ENCODE measurements at places on chromosomes 2 and 18.

GRCh38 chr18:61820882-61821281, 71.9 kb downstream of the RNF152 start:
- no peak for DNase-seq

GRCh38 chr2:109239720-109240119, 110.7 kb downstream of the SH3RF3 start:
- DNase-seq: no peak

GRCh38 chr2:101756266-101756665, 58.8 kb downstream of the MAP4K4 start:
- no peak for DNase-seq

DNA sequence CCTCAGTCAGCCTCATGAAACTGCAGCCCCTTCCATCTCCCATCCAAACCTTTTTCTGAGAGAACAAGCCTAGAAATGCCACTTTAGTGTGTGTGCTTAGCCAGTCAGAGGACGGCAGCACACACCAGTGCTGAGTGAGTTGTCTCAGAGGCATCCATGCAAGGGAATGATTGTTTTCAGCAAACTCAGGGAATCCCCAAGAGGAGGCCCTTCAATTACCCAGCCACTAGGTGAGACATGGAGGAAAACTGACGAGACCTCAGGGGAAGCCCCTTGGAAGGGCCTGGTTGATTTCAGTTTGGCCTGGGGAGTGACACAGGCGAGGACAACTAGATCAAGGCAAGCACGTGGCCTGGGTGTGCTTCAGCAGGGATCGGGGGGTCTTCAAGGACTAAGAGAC, 49.7 kb downstream of the APOB start:
- no peak for DNase-seq

DNA sequence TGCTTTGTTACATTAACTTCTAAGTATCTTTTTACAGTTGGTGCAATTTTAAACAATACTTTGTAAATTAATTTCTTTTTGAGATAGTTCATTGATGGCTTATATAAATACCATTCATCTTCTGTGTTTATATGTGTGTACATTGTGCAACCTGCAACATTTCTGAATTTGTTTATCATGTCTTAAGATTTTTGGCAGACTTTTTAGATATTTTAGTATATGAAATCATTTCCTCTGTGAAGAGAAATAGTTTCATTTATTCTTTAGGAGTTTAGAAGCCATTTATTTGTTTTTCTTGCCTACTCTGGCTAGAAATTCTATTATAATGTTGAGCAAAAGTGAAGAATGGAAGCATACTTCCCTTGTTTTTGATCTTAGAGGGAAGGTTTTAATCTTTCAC, 337.8 kb upstream of the DSEL start:
- DNase-seq: no peak

DNA sequence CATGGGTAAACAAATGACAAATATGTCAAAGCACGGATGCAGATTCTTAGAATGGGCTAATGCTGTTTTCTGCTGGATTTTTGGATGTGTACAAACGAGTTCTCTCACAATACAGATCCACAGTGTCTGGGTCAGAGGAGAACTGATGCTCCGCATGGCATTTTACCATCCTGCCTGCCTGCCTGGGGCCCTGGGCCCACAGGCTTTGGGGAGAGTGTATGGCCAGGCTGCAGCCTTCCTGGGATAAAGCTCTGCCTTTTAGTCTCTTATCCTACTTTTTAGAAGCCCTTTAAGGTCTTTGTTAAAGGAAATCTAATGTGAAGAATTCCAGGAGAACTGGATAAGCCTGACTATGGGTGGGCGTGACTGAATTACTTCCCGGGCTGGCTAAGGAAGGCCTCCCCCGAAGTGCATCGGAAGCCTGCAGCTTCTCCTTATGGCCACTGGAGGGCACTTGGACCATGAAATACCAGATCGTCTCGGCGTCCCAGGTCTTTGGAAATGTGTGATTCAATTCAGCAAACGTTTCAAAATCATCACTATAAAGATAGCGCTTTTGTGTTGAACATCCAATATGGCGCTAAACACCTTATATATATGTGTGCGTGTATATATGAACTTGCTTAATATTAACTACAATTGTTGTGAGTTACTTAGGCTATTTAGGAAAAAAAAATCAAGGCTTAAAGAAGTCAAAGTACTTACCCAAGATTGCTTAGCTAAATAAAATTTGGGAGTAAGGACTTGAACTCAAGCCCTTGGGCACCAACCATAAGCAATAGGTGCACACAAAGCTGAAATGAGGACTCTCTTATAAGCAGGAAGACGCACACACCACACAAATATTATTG, 15.2 kb upstream of the DNPEP start:
- peak; percentile 52 for DNase-seq

GRCh38 chr18:24214913-24215312, 76.1 kb downstream of the CABYR start:
- DNase-seq: no peak

GRCh38 chr2:142596334-142597088, 281.0 kb upstream of the KYNU start:
- no peak for DNase-seq

- DNase-seq: no peak
Observed at GRCh38 chr2:112762276-112762675, 2.1 kb downstream of the CKAP2L start.
